Dermis lymphatic vessel endothelial cell (primary cell): ENCODE measurements at places on chromosomes 5 and 9. TPM values are rescaled to one million over a fixed set of nuclear protein-coding genes. Genes with fewer than 3 reads are reported as not detected.

The FGD3 gene
- total RNA-seq, result not detected in 2 replicates

The PCDHGB4 gene
- total RNA-seq, result 6.7 and 11.3 TPM in 2 replicates

The SLIT3 gene
- total RNA-seq, result under 0.01 TPM in 1 of 2 replicates, not detected in the other

The PTGES gene
- total RNA-seq, result 0.09 and 0.65 TPM in 2 replicates

The CATSPER3 gene
- total RNA-seq, result under 0.01 and 0.17 TPM in 2 replicates

The INSL4 gene
- total RNA-seq, result not detected in 2 replicates

The GOLM1 gene
- total RNA-seq, result 12.2 and 26.6 TPM in 2 replicates

The MROH2B gene
- not detected in 2 replicates for total RNA-seq

The ISL1 gene
- total RNA-seq, result not detected in 2 replicates

The KCTD16 gene
- under 0.01 and 0.09 TPM in 2 replicates for total RNA-seq

The IFNA8 gene
- total RNA-seq, result not detected in 2 replicates

The FBXO10 gene
- total RNA-seq, result 10.1 and 15.0 TPM in 2 replicates

The TIMD4 gene
- not detected in 2 replicates for total RNA-seq

The TCERG1 gene
- total RNA-seq, result 17.4 and 25.4 TPM in 2 replicates

The NFIB gene
- total RNA-seq, result 195 and 199 TPM in 2 replicates

The PKD2L2 gene
- not detected in 2 replicates for total RNA-seq

The MEGF9 gene
- total RNA-seq, result 5.0 and 5.1 TPM in 2 replicates

The DDX4 gene
- not detected in 2 replicates for total RNA-seq

The REEP2 gene
- 0.65 and 1.0 TPM in 2 replicates for total RNA-seq
